Tibial nerve (tissue), 4 donors: ENCODE measurements at places on chromosomes 2 and 18. TPM values are rescaled to one million over a fixed set of nuclear protein-coding genes. Genes with fewer than 3 reads are reported as not detected.

FSHR gene
- total RNA-seq: not detected

GRCh38 chr2:213150315-213151097 lies 906 bp downstream of the IKZF2 start:
- peak overlapping the region; percentile 87 for H3K4me3 ChIP-seq
- H3K36me3 ChIP-seq: no peaks in the 10 kb centered on the region
- no peaks in the 10 kb centered on the region for H3K27me3 ChIP-seq
- DNase-seq: peak; percentile 36
- H3K4me1 ChIP-seq: peaks cover 15% of the 10 kb centered on the region
- peak overlapping the region; percentile 98 for H3K27ac ChIP-seq

DNA sequence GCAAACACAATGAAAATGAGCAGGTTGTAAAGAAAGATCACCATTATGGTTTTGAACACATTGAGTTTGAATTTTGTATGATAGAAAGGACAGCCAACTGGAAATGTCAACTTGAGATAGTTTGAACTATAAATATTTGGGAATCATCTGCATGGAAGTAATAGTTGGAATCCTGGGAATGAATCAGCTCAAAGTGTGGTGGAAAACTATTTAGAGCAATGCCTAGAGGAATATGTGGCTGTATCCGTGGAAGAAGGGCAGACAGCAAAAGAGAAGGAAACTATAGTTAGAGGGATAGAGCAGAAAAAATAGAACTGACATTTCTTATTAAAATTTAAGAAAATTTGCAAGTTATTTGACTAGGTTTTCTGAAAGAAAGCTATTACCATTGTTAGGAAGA lies 112.5 kb upstream of the OTX1 start:
- DNase-seq: no peak
- H3K27me3 ChIP-seq: no peaks in the 10 kb centered on the region
- H3K36me3 ChIP-seq: no peaks in the 10 kb centered on the region
- H3K27ac ChIP-seq: no peak overlapping the region

SOWAHC gene
- 24.5 TPM for total RNA-seq

FAM124B gene
- total RNA-seq: 9.2 TPM

- no peak for DNase-seq
- H3K27ac ChIP-seq: no peak overlapping the region
- H3K4me3 ChIP-seq: no peak overlapping the region
- no peaks in the 10 kb centered on the region for H3K27me3 ChIP-seq
- no peaks in the 10 kb centered on the region for H3K36me3 ChIP-seq
Observed at GRCh38 chr2:171957061-171957460, 34.8 kb downstream of the HAT1 start.

FTCDNL1 gene
- total RNA-seq: 1.8 TPM

CGREF1 gene
- total RNA-seq: 15.9 TPM

RGPD3 gene
- total RNA-seq: 0.20 TPM

TMEFF2 gene
- not detected for total RNA-seq

- H3K4me3 ChIP-seq: no peak overlapping the region
- no peaks in the 10 kb centered on the region for H3K27me3 ChIP-seq
- no peaks in the 10 kb centered on the region for H3K36me3 ChIP-seq
Observed at GRCh38 chr18:34789768-34790344, 79.8 kb downstream of the DTNA start.

GRCh38 chr2:8659735-8660492 lies 21.9 kb upstream of the ID2 start:
- H3K4me3 ChIP-seq: no peak overlapping the region
- no peak overlapping the region for H3K27ac ChIP-seq
- no peaks in the 10 kb centered on the region for H3K27me3 ChIP-seq

GRCh38 chr18:25962919-25963318 lies 127.5 kb downstream of the SS18 start:
- no peak for DNase-seq
- H3K27ac ChIP-seq: no peak overlapping the region
- H3K4me1 ChIP-seq: no peaks in the 10 kb centered on the region
- H3K36me3 ChIP-seq: no peaks in the 10 kb centered on the region

- no peaks in the 10 kb centered on the region for H3K36me3 ChIP-seq
- H3K27me3 ChIP-seq: no peaks in the 10 kb centered on the region
Observed at GRCh38 chr2:127576433-127577207, 41.1 kb downstream of the MYO7B start.

GRCh38 chr2:207227062-207227748 lies 61.5 kb upstream of the KLF7 start:
- H3K4me1 ChIP-seq: no peaks in the 10 kb centered on the region
- no peaks in the 10 kb centered on the region for H3K36me3 ChIP-seq
- no peak for DNase-seq
- H3K4me3 ChIP-seq: no peak overlapping the region

GRCh38 chr2:70778676-70779075 lies 10.7 kb upstream of the ADD2 start:
- H3K27me3 ChIP-seq: peaks cover 19% of the 10 kb centered on the region
- H3K4me1 ChIP-seq: no peaks in the 10 kb centered on the region
- H3K4me3 ChIP-seq: no peak overlapping the region

TMEM198 gene
- total RNA-seq: 1.7 TPM

DNA sequence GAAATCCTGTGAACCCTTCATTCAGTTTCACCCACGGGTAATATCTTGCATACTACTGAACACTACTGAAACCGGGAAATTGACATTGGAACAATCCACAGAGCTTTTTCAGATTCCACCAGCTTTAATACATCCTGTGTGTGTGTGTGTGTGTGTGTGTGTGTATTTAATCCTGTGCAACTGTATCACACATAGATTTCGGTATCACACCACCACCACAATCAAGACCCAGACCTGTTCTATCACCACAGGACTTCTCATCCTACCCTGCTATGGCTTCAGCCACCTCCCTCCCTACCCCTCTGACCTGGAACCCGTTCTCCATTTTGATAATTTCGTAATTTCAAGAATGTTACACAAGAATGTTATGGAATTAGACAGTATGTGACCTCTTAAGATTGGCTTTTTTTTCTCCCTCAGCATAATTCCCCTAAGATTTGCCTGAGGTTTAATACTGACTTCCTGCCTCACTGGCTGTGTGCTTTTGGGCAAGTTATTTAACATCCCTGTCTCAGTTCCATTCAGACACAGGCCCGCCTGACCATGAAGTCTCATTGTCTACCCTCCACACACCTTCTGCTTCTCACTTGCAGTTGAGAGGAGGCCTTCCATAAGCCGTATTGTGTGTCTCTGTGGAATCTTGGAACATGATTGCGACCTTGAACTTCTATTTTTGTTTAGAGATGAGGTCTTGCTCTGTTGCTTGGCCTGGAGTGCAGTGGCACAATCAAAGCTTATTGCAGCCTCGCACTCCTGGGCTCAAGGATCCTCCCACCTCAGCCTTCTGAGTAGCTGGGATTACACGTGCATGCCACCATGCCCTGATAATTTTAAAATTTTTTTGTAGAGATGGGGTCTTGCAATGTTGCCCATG lies 14.4 kb upstream of the TMEM131 start:
- no peaks in the 10 kb centered on the region for H3K27me3 ChIP-seq
- H3K4me1 ChIP-seq: peaks cover 11% of the 10 kb centered on the region
- H3K27ac ChIP-seq: no peak overlapping the region
- H3K36me3 ChIP-seq: no peaks in the 10 kb centered on the region
- no peak for DNase-seq
- no peak overlapping the region for H3K4me3 ChIP-seq

- no peak for DNase-seq
- no peaks in the 10 kb centered on the region for H3K4me1 ChIP-seq
- H3K4me3 ChIP-seq: no peak overlapping the region
- H3K27me3 ChIP-seq: no peaks in the 10 kb centered on the region
- H3K27ac ChIP-seq: no peak overlapping the region
- no peaks in the 10 kb centered on the region for H3K36me3 ChIP-seq
Observed at GRCh38 chr2:202754936-202755335, 116.6 kb downstream of the ICA1L start.

- H3K4me1 ChIP-seq: no peaks in the 10 kb centered on the region
- no peak for DNase-seq
- H3K36me3 ChIP-seq: no peaks in the 10 kb centered on the region
- H3K4me3 ChIP-seq: no peak overlapping the region
- no peaks in the 10 kb centered on the region for H3K27me3 ChIP-seq
- no peak overlapping the region for H3K27ac ChIP-seq
Observed at GRCh38 chr2:9984217-9984739, 32.8 kb downstream of the GRHL1 start.

GAREM1 gene
- 29.3 TPM for total RNA-seq

DNA sequence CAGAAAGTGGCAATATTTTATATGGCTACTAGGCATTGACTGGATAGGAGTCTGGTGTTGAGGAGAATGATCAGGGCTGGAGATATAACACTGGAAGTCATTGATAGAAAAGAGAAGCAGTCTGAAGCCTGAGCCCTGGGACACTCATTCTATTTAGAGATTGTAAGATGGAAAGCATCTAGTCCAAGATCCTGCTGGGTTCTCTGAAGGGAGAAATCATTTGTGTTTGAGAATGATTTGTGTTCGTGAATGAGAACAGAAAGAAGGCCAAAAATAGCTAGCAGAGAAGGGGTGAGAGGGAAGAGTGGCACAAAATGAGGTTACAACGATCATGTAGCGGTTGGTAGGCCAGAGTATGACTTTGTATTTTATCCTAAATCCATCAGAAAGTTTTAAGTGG lies 7.6 kb upstream of the ALS2 start:
- H3K4me1 ChIP-seq: no peaks in the 10 kb centered on the region
- H3K27ac ChIP-seq: no peak overlapping the region
- DNase-seq: no peak

DNA sequence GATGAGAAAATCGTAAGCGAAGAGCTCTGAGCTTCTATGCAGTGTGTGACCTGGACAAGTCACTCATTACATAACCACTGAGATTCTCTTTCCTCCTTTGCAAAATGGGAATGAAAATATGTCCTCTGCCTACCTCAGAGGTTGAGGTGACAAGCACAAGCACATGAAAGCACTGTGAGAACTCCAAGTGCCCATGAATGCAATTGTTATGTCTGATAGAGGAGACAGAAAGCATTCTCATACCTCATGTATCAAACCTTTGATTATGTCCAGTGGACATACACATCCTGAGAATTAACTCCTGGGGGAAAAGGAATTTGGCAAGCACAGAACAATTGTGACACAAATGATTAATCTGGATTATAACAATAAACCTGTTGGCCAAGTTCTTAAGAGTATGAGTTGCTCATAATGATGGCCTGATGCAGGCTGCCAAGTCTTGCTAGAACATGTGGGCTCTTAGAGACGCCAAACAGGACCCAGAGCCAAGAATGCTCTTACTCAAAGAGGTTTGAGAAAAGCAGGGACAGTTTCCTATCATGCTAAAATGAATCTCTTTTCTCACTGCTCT lies 8.5 kb upstream of the RMDN2 start:
- no peaks in the 10 kb centered on the region for H3K36me3 ChIP-seq
- DNase-seq: no peak
- no peak overlapping the region for H3K4me3 ChIP-seq
- no peak overlapping the region for H3K27ac ChIP-seq
